ENCODE measurements at places on chromosomes 4 and X.

GRCh38 chrX:9137152-9137551, 103.2 kb upstream of the FAM9B start:
- DNase-seq, result no peak

- no peak for DNase-seq
These were observed 280.1 kb downstream of the RAPGEF2 start for GRCh38 chr4:159382856-159383561.

GRCh38 chr4:26061248-26061986, 147.4 kb downstream of the SMIM20 start:
- no peak for DNase-seq

DNA sequence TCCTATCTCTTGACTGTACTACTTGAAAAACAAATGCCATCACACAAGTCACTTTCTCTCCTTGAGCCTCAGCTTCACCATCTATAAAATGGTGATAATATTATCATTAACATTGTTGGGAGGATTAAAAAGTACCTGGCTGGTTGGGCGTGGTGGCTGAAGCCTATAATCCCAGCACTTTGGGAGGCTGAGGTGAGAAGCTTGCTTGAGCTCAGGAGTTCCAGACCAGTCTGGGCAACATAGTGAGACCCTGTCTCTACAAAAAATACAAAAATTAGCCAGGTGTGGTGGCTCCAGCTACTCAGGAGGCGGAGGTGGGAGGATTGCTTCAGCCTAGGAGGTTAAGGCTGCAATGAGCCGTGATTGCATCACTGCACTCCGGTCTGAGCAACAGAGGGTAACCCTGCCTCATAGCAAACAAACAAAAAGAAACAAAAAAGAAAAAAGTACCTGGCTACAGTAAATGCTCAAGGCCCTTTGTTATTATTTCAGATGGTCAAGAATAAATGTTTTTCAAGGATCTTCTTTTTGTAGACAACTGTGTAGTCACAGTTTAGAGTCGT, 120.3 kb downstream of the CHRNA9 start:
- no peak for DNase-seq

DNA sequence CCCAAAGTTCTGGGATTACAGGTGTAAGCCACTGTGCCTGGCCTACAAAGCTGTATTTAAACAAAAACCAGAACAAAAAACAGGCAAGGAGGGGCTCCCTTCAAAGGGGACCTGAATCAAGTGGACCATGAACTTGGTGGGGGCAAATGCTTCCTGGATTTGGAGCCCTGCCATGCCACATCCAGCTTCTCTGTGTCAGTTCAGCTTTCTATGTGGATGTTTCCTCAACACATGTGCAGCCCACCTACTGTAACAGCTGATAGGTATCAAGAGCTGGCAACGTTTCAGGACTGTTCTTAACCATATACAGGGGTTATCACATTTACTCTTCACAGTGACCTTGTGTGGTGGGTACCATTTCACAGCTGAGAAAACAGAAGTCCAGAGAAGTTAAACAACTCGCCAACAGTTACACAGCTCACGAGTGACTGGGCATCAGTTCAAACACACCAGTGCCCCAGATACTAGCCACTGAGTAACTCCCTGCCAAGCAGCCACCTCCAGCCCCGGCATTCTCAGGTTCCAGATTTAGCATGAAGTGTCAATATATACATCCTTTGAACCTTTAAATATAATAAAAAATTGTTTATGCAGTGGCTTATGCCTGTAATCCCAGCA, 7.5 kb downstream of the GPR143 start:
- DNase-seq, result no peak

GRCh38 chrX:55867181-55867651, 149.7 kb downstream of the RRAGB start:
- no peak for DNase-seq

DNA sequence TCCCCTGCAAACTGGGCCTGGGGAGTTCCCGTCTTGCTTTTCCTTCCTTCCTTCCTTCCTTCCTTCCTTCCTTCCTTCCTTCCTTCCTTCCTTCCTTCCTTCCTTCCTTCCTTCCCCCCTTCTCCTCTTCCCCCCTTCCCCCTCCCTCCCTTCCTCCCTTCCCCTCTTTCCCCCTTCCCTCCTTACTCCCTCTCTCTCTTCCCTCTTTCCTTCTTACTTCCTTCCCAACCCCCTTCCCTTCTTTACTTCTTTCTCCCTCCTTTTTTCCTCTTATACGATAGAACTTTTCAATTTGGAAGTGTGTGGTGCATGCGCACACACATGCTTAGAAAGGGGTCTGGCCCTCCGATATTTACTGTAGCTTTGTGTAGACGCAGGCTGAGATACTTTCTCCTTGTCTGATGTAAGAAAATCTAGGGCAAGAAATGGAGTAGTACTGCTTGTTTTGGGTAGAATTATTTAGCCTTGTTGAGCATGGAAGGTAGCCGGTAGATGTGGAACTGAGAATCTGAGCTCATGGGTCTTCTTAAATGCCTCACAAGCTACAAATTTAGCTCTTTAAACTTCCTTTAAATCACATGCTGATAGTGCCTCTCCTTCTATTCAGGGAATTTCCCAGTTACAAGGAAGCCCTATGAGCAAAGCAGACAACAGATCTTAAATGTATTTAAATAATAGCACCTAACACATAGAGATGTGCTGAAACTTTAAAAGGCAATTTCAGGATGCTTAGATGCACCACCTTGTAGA, 189.6 kb downstream of the GPAT3 start:
- DNase-seq, result no peak

- DNase-seq, result no peak
These were observed 24.0 kb downstream of the UNC5C start for GRCh38 chr4:95524729-95525128.

- no peak for DNase-seq
These were observed 34.6 kb downstream of the F8 start for GRCh38 chrX:154987940-154988339.

- DNase-seq, result no peak
These were observed 1.7 kb downstream of the SLAIN2 start for GRCh38 chr4:48343035-48343434.

GRCh38 chrX:40646489-40647306, 663 bp downstream of the CXorf38 start:
- peak; percentile 9 for DNase-seq

GRCh38 chr4:36218121-36218520, 26.2 kb downstream of the ARAP2 start:
- DNase-seq, result no peak

DNA sequence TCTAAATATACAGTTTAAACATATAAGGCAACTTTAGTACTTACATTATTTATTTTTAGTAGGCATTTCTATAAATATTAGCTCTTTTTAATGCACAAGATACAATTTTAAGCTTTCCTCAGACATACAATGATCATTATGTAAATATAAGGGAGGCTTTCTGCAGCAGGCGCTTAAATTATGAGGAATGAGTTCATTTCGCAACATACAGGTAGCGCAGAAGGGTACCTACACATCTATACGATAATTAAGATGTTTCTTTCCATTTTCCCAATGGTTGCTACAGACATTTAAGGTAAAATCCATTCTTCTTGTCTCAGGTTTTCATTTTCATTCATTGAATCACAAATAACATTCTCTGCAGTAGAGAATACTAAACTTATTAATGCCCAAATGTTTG, 1.2 kb downstream of the AASDH start:
- no peak for DNase-seq

DNA sequence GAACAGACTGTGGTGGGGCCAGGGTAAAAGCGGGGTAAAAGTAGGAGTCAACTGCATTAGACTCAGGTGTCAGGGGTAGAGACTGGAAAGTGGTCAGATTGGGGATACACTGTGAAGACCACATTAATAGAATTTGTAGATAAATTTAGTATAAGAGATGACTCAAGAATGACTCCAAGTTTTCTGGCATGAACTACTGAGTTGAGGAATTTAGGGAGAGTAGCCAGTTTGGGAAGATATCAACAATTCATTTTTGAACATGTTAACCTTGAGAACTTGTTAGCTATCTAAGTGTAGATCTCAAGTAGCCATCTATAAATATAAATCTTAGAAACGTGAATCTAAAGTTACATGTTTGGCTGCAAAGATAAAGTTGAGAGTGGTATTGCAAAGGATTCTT, 206.9 kb upstream of the HCCS start:
- no peak for DNase-seq

DNA sequence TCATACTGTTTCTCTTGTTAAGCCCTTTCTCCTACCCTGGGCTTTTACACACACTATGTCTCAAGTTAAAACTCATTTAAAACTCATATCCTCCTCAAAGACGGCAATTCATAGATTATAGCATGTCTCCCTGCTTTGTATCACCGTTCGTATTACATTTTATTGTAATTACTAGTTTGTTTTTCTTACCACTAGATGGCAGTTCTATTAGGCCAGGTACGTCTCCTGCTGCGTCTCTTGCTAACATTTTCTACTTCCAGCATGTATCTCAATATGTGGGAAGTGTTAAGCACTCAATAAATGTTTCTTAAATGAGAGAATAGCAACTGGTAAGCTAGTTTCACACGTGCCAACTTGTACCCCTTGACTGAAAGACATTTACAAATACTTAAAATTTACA, 450.3 kb upstream of the PCDH7 start:
- DNase-seq, result no peak

DNA sequence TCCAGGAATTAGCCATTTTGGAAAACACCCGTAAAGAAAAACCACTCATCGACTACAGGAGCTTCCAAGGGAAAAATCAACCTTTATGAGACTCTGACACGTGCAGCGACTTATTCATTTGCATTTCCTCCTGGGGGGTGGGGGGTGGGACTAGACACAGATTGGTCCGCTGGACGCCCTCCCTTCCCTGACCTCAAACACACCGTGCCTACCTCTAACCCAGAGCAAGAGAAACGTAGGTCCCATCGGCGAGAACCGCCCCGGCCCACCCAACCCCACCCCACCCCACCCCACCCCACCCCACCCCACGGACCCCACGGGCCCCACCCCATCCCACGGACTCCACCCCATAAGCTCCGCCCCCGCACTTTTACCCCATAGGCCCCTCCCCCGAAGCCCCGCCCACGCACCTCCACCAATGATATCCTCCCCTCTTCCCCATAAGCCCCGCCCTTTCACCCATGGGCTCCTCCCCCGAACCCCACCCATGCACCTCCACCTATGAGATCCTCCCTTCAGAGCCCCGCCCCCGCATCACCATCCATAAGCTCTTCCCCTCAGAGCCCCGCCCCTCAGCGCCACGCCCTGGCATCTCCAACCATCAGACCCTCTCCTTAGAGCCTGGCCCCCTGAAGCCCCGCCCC, 1.1 kb downstream of the GTPBP6 start:
- DNase-seq, result no peak

- no peak for DNase-seq
These were observed 265.1 kb upstream of the MAD2L1 start for GRCh38 chr4:120331486-120332370.

DNA sequence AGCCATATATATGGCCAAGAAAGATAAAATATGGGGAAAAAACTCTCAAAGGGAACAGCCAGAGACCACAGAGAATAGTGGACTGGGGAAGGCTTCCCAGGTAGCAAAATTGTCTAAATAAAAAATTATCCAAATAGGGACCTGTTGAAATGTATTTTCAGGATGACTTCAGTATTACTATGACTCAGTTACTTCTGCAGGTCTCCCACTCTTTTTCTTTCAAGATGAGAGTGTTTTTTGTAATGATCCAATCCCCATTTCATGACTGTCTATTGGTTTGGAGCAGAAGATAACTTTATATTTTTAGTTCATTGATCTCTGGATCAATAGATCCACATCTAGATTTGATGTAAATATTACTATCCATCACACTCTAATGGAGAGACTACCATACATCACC, 372.1 kb upstream of the EMCN start:
- DNase-seq, result no peak

DNA sequence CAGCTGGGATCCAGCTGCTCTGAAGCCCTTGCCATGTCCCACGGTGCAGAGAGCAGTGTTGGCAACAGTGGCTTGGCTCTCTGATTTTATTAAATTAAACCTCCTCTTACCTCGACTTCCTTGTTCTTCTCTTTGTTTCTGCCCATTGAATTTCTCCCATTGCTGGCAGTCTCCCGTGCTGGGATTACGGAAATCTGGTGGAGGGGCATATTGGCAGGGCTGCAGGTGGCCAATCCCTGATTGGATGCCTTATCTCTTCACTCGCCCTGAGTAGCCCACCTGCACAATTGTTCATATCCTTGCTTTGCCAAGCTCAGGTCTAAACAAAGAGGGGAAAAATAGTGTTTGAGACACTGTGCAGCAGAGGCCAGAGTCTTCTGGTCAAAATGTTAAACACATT, 493.9 kb downstream of the TMA16 start:
- no peak for DNase-seq

- no peak for DNase-seq
These were observed 101.0 kb upstream of the HS3ST1 start for GRCh38 chr4:11529625-11530201.

- DNase-seq, result peak; percentile 6
These were observed 291 bp upstream of the NBDY start for GRCh38 chrX:56728752-56729151.

- DNase-seq, result no peak
These were observed 519.2 kb downstream of the ARAP2 start for GRCh38 chr4:35725131-35725530.

DNA sequence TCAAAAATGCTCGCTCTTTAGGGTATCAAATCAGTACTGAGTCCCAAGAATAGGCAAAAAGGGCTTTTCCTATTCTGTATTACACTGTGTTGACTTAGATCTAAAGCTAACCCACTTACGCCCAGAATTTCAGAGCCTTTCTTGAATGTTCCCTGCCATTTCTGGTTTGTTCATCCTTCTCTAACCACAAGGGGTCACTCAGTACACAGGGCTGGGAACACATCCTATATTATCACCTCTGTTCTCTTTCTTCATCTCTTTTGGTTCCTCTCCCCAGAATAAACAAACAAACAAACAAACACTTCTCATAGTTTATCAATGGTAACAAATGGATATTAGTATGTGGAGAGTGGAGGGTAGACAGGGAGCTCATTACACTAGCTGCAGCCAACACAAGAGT, 25.5 kb upstream of the MORC4 start:
- DNase-seq, result no peak

DNA sequence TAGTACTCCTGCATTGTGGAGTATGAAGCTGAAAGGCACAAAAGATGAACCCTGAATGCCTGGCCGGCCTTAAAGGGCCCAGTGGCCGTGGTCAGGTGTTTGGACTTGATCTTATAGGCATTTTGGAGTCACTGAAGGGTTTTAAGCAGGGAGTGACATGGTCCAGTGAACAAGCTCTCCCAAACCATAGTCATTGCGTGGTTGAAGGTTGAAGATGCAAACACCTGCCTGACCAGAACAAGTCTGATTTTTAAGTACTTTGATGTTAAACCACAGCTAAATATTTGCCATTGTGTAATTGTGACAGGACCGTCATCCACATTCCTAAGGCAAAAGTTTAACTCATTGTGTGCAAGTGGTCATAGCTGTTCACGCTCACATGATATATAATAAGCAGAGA, 3.3 kb downstream of the STK32B start:
- no peak for DNase-seq

Data from activated gamma-delta T cell treated with anti-CD3 and anti-CD28 coated beads, Interleukin-2, amount 50 U/mL, for 16 hours (primary cell).